Foreskin keratinocyte (primary cell): ENCODE measurements at places on chromosomes 11 and 22.

DNA sequence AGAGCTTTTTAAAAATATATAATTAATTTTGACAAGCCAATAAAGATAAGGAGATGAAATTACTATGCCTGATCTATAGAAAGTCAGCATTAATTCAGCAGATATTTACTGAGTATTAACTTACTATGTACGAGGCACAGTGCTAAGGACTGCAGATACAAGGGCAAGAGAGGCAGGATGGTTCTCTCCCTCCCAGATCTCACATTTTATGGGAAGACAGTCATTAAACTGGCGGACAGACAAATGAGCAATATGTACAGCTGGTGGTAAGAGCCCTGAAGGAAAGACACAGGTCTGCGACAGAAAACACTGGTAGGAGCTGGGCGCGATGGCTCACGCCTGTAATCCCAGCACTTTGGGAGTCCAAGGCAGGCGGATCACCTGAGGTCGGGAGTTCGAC is 36.8 kb downstream of the MCHR1 start:
- DNase-seq = no peak

DNA sequence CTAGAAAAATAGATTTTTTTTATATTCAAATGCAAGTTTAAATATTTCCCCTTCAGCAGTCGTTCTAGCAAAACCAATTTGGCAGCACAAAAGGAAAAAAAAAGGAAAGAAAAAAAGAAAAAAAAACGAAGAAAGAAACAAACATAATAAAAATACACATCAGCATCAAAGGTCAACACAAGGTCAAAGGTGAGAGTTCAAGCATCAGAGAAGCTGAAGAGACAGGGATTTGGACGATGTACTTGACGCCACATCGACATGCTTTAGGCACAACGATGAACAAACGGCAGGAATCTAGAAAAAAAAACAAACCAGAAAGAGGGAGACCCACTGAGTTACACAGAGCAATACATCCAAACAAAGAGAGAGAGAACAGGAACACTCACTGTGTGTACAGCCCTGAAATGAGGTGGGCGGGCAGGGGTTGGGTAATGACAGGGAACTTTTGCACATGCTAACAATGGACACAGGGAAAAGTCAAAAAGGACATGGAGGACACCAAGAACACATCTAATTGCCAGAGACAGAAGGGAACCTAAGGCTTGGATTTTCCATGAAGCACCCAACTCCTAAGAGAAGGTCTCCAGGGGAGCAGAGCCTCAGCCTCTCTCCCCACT is 19.8 kb upstream of the RAPSN start:
- no peak for DNase-seq

DNA sequence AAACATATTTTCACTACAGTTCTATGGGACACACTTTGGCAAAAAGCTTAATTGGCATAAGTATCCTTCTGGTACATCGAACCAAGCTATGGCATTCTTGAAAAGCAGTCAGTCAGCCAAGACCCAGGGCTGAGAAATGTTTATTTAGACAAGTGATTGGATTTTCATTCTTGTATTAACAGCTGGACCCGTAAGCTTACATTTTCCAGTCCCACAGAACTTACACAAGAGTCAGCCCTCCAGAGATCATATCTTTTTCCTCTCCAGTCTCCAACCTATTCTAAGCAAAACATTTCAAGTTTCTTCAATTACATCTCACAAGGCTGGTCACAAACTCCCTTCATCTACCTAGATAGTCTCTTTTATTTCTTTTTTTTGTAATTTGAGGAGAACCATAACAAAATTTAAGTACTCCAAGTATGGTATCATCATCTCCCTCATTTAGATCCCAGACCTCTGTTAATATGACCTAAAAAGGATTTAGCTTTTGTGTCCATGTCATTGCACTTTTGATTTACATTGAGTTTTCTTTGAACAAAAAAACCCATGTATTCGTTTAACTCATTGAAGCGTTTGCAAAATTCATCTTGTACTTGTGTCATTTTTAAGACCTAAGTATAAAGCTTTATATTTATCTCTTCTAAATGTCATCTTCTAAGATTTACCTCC is 67.9 kb upstream of the GRK3 start:
- no peak for DNase-seq

GRCh38 chr11:60866911-60867870 is at the start of gene ZP1:
TSS of gene ZP1 (plus strand) at chr11:60867542. CDS start at chr11:60867562, 20 bp downstream.
- no peak for DNase-seq

DNA sequence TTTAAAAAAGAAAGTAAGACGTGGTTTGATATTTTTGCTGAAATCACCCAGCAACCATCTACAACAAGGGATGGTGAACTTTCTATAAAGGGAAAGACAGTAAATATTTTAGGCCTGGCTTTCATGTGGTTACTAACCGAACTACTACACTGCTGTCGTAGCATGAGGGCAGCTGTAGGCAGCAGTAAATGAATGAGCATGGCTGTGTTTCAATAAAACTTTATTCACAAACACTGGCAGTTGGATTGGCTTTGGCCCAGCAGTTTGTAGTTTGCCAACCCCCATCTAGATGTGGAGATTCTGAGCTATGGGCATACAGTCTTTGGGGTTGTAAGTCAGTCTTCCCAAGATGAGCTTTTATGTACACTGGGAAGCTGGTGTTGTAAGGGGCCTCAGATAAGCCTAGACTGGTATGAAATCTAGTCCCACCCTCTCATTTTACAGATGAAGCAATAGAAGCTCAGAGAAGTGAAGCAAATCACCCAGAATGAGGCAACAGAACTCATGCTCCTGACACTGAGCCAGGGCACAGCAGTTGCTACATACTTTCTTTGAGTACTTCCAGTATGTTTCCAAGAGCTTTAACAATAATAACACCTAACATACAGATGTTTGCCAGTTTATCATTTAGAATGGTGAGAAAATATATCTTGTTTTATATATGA is 204.4 kb downstream of the ADAMTS15 start:
- peak; percentile 4 for DNase-seq

GRCh38 chr22:38831166-38831945 is 12.5 kb downstream of the NPTXR start:
- peak; percentile 26 for DNase-seq

DNA sequence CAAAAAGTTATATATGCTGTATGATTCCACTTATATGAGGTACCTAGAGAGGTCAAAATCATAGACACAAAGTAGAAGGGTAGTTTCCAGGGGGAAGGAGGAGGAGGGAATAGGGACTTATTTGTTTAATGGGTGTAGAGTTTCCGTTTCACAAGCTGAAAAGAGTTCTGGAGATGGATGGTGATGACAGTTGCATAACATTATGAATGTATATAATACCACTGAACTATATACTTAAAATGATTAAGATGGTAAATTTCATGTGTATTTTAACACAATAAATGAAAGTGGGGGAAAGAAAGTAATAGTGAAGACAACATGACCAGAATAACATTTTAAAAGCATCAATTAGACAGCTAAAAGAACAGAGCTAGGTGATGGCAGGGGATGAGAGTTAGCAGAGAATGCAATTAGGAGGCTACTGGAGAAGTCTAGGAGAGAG is 51.2 kb downstream of the MRTFA start:
- no peak for DNase-seq

GRCh38 chr11:59918987-59919589 is 19.1 kb upstream of the OOSP1 start:
- DNase-seq = peak; percentile 42

DNA sequence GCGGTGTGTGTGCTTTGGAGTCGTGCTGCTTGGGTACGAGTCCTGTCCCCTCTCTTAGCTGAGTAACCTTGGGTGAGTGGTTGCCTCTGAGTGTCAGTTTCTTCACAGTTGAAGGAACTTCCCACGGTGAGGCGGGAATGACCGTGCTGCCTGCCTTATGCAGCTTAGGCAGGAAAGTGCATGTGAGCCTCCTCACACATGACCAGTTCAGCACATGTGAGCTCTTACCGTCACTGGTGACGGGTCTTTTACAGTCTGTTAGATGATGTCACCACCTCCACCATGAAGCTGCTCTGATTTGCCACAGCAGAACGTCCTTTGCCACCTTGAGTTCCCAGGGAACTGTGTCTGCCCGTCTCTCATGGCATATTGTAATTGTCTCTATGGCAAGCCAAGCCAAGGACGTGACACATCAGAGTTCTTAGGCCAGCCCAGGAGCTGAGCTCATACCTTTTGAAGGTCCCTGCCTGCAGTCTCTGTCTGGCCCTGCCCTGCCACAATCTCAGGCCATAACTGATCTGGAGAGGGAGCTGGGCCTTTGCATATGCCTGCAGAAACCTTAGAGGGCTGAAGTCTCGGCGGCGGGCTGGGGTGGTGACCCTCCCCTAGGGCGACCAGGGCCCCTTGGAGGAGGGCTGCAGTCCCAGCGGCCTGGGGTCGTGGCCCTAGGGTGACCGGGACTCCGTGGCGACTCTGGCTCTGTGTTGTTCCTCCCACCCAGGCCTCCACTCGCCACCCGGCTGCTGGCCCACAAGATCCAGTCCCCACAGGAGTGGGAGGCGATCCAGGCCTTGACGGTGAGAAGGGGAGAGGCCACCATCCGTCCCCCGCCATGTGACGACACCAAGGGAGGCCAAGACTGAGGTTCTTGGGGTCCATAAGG is 7.8 kb downstream of the GGA1 start:
- DNase-seq = no peak

- DNase-seq = no peak
These were observed 56.1 kb upstream of the NARS2 start for GRCh38 chr11:78630561-78631303.

DNA sequence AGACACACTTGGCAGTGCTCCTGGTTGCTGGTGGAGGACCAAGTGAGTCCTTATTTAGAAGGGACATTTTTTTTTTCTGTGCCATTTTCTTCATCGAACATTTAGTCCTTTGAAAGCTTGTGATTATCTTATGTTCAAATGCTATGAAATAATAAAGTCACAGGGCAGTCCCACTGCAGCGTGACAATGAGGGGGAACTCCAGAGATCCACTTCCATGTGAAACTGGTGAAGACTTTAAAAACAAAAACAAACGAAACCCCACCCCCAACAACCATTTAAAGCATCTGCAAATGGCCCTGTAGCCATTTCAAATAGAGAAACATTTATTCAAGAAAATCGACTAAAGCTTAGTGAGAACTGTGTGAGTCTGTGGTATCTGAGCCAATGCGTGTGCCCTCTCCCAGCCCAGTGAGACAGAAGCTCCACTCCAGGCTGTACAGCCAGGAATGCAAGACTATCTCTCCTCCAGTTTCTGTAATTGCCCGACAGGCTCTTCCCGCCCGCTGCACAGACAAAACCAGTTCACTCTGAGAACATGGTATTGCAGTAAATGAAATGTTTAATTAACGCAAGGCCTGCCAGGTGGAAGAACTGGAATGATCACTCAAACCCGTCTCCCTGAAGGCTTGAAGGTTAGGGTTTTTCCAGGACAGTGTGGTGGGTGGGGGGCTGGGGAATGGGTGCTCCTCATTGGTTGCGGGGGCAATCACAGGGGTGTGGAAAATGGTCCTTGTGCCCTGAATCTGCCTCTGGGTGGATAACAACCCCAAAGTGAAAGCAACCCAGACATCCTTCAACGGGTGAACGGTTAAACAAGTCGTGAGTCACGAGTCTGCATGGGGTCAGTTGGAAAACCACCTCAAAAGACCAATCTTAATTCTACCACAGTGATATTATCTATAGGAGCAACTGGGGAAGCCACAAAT is 8.4 kb downstream of the KRTAP5-6 start:
- DNase-seq = peak; percentile 14

GRCh38 chr11:72373163-72373562 is 61.2 kb downstream of the CLPB start:
- DNase-seq = no peak

GRCh38 chr11:63769714-63770455 is 1.3 kb upstream of the ZFTA start:
- no peak for DNase-seq

- DNase-seq = no peak
These were observed 6.5 kb downstream of the PELI3 start for GRCh38 chr11:66473167-66473566.

GRCh38 chr11:44978274-44978960 is 27.7 kb upstream of the TP53I11 start:
- no peak for DNase-seq

GRCh38 chr11:116577273-116577672 is 195.5 kb downstream of the BUD13 start:
- DNase-seq = no peak

GRCh38 chr11:127619946-127620345 is 619.4 kb upstream of the KIRREL3 start:
- no peak for DNase-seq

DNA sequence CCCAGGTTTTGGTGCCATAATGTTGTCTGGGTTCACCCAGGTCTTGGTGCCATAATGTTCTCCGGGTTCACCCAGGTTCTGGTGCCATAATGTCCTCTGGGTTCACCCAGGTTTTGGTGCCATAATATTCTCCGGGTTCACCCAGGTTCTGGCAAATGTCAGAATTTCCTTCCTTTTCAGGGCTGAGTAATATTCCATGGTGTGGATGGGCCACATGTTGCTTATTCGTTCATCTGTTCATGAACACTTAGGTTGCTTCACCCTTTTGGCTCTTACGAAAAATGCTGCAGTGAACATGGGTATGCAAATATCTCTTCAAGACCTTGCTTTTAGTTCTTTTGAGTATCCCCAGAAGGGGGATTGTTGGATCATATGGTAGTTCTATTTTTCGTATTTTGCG is 15.1 kb upstream of the GRAMD4 start:
- no peak for DNase-seq

- DNase-seq = no peak
These were observed 10.4 kb upstream of the WNT11 start for GRCh38 chr11:76216536-76217325.

- no peak for DNase-seq
These were observed 23.2 kb downstream of the GAL start for GRCh38 chr11:68707527-68707926.

DNA sequence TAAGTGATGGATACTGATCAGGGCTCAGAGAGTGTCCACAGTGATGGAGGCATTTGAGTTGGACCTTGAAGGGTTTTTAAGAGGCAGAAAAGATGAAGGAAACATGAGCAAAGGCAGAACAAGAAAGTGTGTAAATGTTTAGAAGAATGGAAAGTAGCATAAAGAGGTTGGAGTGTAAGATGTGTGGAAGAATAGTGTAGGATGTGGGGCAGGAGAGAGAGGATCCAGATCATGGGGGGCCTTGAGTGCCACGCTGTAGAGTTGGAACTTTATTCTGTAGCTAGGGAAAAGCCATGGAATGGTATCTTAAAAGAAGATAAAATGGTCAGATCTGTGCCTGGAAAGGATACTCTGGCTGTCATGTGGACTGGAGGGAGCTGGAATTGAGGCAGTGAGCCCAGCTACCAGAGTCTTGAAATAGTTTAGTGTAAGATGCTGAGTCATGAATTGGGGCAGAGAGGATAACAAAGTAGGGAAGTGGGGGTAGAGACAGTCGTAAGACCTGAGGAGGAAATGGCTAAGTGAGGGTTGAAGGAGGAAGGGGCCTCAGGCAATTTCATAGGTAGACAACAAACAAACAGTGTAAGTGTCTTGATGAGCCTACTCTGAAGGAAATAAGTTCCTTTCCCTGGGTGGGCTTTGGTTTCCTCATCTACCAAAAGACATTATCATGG is 6.7 kb downstream of the KCNE3 start:
- peak; percentile 18 for DNase-seq

DNA sequence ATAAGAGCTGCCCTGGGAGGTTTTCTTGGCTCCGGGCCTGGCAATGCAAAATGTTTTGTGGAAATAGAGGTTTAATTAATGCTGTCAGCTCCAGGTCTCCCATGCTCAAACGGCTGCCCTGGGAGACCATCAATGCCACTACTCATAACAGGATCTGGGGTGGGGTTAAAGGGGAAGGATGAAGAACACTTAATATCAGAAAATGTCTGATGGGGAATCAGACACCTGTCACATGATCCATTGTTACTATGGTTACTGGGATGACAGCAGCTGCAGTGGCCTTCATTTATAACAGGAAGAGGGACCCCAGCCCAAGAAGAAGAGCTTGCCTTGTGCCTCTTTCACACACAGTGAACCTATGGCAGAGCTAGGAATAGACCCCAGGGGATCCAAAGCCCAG is 2.2 kb upstream of the SYT13 start:
- no peak for DNase-seq
